ENCODE measurements at places on chromosomes 12 and 14.

DNA sequence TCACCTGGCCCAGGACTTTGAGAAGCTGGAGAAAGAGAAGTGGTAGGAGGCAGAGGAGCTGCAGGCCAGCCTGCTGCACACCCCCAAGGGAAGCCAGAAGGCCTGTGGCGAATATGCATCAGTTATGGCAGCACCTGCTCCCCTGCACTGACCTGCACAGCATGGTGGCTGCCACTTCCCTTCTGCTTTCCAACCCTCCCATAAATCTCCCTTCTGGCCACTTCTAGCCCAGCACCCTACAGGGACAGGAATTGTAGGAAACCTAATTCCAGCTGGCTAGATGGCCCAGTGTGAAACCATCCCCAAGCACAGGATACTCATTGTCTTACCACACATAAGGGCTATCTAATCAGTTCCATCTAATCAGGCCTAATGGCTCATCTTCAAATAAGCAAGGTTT lies 136.3 kb downstream of the TBX3 start:
- no peak for DNase-seq

- no peak for DNase-seq
These were observed 39.2 kb downstream of the BCL11B start for GRCh38 chr14:99232714-99233214.

DNA sequence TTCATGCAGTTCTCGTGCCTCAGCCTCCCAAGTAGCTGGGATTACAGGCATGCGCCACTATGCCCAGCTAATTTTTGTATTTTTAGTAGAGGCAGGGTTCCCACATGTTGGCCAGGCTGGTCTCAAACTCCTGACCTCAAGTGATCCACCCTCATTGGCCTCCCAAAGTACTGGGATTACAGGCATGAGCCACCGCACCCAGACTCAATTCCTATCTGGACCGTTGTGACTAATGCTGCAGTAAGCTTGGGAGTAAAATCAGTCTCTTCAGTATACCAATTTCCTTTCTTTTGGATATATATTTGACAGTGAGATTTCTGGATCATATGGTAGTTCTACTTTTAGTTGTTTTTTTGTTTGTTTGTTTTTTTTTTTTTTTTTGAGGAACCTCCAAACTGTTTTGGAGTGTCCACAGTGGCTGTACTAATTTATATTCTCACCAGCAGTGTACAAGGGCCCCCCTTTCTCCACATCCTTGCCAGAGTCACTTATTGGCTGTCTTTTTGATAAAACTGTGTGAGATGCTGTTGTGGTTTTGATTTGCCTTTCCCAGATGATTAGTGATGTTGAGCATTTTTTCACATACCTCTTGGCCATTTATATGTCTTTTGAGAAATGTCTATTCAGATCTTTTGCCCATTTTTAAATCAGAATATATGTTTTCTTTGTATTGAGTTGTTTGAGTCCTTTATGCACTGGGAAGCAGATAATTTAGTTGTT lies 37.3 kb upstream of the EVL start:
- DNase-seq: no peak

DNA sequence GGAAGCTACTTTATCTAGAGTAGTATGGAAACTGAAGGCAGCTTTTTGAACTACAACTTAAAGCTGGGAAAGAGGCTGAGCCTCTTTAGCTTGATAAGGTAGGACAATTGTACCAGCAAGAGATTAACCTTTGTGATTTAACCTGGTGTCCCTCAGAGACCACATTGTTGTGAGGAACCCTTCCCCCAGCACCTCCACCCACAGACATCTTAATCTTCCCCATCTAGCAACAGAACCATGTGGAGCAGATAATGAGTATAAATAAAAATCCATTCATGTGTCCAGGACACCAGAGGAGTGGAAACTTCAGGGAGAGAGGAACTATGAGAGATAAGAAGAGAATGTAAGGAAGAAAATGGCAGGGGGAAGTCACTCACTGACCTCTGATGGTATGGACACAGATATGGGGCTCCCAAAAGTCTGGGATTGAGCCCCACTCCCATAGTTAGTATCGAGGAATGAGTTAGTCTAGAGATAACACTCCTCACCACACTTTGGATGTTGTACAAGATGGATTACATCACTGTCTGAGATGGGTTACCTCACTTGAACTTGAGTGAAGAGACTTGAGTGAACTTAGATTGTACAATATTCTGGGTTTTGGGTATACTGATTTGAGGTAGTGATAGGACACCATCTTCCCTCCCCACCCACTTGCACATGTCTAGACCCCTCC lies 33.9 kb upstream of the SLC38A2 start:
- no peak for DNase-seq

DNA sequence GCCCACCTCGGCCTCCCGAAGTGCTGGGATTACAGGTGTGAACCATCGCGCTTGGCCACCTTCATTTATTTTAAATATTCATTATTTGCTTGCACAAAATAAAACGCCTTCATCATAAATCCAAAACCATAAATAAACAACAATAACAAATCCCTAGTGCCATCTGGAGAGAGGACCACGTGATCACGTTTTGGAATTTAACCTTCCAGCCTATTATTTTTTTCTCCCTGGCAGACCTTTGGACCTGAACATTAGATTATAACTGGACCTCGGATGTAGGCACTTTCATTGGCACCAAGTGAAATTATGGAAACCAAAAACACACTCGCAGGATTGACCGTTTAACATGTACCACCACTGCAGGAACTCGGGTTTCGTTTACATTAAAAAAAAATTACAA lies 2.0 kb downstream of the DNAH10 start:
- DNase-seq: no peak

DNA sequence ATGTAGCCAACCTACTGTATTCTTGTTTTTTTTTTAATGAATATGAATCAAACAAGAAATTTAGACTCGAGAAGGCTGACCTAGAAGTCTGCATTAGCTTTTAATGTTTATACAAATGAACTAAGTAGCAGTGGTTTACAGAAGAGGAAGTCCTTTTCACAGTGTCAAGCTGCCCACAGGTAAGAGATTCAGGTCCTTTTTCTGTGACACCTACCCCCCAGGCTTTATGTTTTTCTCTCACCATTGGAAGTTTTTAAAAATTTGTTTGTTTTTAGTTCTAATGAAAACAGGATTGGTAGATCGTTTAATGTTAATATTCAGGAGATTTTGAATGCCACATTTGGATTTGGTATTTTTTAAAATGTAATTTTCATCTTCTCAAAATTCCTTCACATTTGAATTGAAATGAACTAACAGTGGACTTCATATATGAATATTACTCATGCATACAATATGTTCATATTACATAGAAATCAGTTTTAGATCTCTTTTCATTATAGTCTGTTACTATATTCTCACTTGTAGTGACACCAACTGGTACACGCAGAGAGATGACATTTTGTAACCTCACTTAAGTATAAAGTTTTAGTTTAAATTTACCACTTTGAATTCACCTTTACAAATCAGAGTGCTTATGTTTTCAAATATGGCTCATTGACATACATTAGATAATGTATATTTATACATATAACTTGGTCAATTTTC lies 29.7 kb downstream of the ATF7IP start:
- no peak for DNase-seq

DNA sequence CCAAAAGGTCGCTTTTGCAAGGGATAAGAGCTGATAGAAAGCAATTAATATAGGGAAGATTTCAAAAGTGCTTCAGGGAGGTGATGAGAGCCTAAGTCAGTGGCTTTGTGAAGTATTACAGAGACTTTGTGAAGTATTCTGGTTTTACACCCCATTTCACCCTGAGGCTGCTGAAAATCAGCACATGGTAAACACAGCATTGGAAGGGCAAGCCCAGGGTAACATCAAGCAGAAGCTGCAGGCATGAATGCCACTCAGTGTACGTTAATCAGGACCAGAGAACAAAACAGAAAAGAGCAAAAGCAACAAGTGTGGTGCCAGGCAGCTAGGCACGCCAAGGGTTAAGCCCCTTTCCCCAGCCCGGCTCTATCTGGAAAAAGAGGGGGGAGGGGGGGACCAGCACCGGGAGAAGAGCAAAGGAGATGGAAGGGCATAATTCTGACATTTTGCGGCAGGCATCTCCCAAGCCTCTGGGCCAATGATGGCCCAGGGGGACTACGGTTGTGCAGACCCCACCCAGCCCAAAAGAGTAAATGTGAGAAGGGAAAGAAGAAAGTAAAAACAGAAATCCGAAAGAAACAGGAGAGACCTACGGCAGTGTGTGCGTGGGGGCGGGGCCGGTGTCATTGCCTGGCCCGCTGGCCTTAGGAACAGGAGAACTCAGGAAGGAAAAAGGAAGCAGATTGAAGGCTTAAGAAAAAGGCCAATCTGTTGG lies 58.9 kb downstream of the DHRS2 start:
- DNase-seq: no peak

DNA sequence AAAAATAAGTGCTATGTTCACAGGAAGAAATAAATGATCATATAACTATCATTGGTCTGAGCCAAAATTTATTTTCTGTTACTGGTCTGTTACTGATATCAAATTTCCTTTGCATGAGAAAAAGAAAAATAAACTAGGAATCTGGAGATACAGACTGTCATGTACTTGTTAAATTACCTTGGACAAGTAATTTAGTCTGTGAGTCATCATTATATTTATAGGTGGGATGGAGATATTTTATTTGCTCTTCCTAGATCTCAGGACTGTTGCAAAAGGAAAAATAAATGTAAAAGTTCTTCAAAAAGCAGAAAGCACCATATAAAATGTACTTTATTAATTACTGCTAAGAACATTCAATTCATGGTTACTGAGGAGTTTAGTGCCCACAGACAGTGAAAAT lies 174.4 kb downstream of the PTPRO start:
- DNase-seq: no peak

GRCh38 chr14:90308561-90308960 lies 23.2 kb downstream of the NRDE2 start:
- no peak for DNase-seq

DNA sequence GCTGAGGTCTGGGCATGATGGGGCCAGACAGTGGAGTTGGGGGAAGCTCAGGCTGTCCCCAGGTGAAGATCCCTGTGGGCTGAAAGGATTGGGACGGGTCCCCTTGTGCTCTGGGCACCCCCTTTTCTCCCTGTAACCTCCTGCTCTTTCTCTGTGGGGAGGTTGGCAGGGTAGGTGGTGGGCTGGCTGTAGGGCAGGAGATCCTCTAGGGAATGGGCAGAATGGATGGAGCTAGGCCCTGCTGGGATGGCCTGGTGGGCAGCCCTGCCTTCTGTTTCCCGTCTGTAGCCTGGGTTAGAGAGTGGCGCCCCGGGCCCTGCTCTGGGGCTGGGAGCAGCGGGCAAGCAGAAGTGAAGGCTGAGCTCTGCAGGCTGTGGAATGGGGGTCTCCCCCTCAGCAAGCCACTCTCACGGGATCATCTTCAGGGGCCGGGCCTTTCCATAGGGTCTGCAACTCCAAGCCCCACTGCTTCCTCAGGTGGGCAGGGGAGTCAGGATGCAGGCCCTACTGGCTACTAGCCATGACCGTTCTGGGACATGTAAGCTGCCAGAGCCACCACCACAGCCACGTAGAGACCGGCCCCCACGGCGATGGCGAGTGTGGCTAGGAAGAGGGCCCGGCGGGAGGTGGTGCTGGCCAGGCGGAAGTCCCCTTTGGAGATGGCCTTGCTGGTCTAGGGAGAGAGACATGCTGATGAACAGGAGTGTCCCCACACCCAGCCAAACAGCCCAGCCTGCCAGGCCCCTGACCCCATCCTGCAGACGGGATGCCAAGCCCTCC lies 18.8 kb downstream of the SYNDIG1L start:
- DNase-seq: no peak

DNA sequence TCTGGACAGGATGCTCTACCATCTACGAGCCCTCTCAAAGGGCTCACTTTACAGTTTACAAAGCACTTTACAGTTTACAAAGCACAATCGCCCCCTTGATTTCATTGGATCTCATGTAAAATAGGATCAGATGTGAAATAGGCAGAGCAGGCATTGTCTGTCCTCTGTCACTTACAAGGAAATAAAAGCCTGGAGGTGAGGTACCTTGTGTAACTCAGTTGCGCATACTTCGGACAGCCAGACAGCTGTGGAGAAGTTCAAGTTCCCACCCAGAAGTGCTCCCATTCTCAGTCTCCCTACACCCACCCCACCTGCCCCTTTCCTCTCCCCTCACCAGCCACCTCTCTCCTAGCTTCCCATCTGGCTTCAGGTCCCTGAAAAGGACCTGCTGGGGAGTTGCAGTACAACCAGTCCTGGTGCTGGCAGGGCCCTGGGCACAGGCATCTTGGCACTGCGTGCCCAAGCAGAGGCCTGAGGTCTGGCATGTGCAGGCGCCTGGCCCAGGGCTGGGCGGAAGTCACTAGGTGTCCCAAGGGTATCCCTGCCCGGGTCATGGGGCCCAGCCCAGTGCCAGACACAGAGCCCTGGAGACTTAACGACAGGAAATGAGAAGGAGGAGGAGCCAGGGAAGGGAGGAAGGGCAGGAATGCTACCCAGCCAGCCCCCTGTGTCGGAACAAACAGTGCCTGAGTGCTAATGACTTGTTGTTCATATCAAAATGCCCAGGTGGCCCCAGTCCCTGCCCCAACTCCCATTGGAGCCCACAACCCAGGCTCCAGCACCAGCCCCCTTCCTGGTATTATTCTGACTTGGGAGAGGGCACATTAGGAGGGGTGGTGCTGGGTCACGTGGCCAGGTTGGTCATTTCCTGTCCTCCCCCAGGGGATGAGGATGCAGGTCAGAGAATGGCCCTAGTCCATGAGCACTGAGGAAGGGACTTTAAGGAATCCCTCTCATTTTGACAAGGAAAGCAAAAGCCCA lies 5.4 kb downstream of the RAPGEF3 start:
- DNase-seq: peak; percentile 86

GRCh38 chr14:52369305-52369801 lies 55.2 kb downstream of the PTGER2 start:
- DNase-seq: peak; percentile 27

DNA sequence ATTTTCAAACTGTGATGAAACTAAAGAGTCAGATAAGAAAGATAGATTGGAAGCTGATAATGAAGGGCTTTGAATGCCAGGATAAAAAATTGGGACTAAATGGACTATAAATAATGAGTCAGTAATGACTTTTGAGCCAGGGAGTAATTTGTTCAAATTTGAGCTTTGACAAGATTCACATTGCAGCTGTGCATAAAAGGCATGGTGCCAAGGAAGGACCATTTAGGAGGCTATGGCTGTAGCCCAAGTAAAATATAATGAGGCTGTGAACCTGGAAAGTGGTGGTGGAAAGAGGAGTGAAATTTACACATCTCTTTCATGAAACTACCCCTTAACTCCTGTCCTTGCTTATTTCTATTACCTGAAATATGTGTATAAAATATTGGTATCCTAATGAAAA lies 218.5 kb downstream of the SLC6A15 start:
- DNase-seq: no peak

DNA sequence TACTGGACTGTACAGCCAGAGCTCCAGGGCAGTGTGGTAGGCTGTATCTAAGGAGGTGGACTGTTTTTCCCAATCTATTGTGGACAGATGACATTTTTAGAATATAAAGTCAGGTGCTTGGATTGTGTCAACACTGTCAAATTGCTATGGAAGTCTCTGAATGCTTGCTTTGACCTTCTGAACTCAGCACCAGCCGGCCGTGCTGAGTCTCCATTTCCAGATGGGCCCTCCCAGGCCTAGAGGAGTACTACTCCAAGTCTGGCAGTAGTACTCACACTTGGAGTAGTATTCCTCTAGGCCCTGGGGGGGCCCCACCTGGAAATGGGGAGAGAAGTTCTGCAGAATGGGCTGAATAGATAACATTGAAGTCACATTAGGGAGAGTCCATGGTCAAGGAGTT lies 16.2 kb upstream of the KCNK13 start:
- DNase-seq: no peak

- no peak for DNase-seq
These were observed 19.8 kb downstream of the HVCN1 start for GRCh38 chr12:110669193-110669502.

All from psoas muscle (tissue), 8 donors.